Activated CD8-positive, alpha-beta memory T cell treated with anti-CD3 and anti-CD28 coated beads for 1 hour (primary cell): ENCODE measurements at places on chromosomes 2 and 18.

GRCh38 chr18:12315911-12316310, 7.9 kb downstream of the TUBB6 start:
- no peak for DNase-seq

- DNase-seq: no peak
Measured at GRCh38 chr2:45707661-45708060, 56.2 kb downstream of the PRKCE start.

DNA sequence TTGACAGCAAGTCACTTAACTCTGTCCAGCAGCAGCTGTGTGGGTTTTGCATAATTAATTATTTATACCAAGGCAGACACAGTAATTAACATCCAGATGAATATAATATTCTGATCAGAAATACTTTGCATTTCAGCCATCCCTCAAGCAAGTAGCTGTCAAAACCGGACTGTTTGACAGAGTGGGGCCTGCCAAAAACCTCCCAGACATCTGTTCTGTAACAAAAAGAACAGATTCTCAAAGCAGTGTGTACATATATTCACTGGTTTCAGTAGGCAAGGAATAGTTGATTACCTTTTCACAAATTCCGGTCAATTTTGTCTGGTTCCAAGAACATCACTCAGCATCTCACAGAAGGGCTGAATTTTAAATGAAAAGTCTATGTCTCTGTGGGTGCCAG, 291.6 kb downstream of the CMPK2 start:
- DNase-seq: no peak

GRCh38 chr2:30305235-30305634, 73.9 kb downstream of the LBH start:
- DNase-seq: no peak

GRCh38 chr2:104043864-104044263, 810.1 kb upstream of the POU3F3 start:
- no peak for DNase-seq

- DNase-seq: no peak
Measured at GRCh38 chr2:175476948-175477347, 295.4 kb upstream of the ATP5MC3 start.

DNA sequence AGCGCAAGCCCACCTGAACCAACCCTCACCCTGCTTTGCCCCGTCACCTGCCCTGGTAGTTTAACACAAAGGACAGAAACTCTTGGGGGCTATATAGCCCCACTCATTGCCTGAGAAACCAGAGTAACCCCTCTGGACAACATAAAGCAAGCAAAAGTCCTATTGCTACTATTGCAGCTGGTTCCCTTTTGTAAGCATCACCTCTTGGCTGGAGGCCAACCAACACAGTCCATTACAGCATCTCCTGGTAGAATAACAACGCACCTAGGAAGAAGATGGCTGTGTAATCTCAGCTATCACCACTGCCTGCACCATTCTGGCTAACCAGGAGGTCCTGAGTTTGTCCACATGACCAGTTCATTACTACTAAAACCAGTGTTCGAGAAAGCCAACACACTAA, 36.4 kb downstream of the FLACC1 start:
- DNase-seq: no peak

DNA sequence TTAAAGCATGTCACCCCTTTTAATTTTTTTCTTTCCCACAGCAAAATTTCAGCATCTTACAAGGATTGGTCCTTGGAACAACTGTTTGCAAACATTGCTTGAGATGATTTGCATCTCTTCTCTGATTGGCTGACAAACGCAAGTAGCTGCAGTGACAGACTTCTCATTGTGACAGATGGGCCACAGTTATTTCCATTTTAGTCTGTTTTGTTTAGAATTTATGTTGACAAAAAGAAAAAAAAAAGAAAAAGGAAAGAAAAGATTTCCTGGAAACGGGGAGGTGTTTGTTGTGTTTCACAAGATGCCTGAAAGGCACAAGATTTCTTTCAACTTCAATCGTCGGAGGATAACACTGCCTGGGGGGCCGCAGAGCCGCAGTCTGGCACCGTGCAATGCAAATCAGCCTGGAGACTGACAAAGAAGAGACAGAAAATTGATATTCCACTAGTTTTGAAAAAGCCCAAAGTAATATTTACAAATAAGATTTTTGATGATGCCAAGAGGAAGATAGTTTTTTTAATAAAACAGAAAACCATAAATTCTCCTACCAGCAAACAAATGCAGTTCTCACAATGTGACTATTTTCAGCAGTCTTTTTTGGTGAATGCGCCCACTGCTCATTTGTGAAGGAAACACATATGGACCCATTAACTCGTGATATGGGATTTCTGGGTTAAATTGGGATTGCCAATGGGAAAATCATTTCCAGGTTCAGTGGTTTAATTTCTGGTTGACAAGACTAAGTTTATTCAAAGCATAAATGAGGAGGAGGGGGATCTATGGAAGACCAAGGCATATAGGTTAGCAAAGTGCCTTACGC, 296.2 kb upstream of the SMIM21 start:
- no peak for DNase-seq

GRCh38 chr2:147548451-147548850, 296.4 kb upstream of the ACVR2A start:
- DNase-seq: no peak

- DNase-seq: no peak
Measured at GRCh38 chr2:138440759-138441158, 60.8 kb upstream of the SPOPL start.

DNA sequence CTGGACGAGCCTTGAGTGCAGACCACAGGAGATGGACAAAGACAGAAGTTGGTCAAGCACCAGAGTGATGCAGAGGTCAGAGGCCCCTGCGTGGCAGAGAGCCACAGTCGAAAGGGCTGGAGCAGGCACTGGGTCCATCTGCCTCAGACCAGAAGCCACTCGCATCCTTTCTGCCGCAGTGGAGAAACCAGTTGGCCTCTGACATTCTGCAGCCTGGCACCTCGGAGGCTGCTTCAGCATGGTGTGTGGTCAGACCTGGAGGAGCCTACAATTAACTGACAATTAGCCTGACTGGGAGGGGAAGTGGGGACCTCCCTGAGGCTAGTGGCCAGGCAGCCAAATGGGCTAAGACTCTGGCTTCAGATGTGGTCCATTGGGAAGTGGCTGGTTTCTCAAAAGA, 111.1 kb downstream of the SGPP2 start:
- DNase-seq: no peak

DNA sequence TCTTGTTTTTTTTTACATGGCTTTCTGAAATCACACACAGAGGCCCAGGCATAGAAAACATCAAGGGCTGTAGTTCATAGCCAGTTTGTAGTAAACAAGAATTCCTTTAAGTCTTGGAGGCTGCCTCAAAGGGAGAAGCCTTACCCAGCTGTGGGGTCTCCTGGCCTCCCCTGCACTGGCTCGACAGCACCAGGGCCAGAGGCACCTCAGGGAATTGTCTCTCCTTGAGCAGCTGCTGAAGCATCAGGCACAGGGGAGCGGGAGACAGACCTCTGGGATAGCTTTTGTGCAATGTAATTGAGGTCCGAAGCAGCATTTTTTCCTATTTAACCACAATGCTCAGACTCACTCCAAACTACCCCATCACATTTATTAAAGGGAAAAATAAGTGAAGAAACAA, 209.1 kb downstream of the HRH4 start:
- DNase-seq: no peak
